ENCODE measurements at places on chromosomes 7 and 10.

DNA sequence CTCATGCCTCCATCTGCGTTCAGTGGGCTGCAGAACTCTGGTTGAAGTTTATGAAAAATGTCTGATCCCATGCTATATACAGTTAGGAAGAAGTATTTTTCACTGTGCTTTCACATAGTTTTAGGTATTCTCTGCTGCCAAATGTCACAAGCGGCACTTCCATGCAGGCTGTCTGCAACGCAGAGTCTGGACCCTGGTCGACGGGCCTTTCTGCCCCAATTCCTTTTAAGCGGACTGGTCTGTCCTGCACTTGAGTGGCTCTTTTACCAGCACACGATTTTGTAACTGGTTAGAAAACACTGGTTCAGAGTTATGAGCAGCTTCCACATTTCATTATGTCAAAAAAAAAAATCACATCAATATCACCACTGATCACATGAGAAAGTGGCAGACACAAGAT lies 143.0 kb downstream of the DIP2C start:
- no peak for DNase-seq

- no peak for DNase-seq
These were observed 78.0 kb upstream of the EGR2 start for GRCh38 chr10:62894156-62894555.

- DNase-seq = no peak
These were observed 206.7 kb upstream of the PTPRZ1 start for GRCh38 chr7:121666306-121666705.

- DNase-seq = no peak
These were observed 239.9 kb downstream of the CELF2 start for GRCh38 chr10:11257440-11258090.

- DNase-seq = no peak
These were observed 38.0 kb downstream of the ADD3 start for GRCh38 chr10:110045772-110046171.

GRCh38 chr7:3497796-3498195 lies 196.7 kb downstream of the SDK1 start:
- DNase-seq = no peak

DNA sequence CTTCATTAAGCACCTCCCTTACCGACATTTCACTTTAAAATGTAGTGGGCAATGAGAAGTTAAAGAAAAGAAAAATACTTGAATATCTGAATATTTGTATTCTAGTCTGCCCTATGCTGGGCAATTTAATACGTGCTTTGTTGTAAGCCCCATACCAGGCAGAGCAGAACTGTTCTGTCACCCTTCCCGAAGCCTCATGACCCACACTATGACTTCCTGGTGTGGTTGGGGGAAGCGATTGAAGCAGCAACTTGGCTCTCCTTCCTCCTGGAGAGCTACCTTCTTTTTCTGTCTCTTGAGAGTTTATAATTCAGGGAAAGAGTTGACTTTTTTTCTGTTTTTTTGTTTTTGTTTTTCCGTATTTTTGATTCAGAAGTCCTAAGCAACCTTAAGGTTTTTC lies 243.7 kb downstream of the INHBA start:
- no peak for DNase-seq

DNA sequence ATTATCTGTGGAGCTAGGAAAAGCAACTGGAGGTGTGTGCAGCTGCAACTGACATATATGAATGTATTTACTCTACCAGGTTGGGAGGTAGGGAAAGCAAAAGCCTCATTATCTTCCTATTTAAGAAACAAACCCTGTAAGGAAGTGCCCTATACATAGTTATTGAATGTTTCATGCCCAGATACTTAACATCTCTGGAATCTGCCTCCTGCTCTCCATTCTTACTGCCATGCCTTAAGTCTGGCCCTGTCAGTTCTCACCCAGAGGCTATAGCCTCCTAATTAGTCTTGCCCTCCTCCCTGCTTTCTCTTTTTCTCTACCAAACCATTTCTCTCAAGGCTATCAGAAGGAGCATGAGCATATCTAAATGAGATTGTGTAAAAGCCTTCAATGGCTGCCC lies 542.6 kb upstream of the LRRN3 start:
- DNase-seq = no peak

DNA sequence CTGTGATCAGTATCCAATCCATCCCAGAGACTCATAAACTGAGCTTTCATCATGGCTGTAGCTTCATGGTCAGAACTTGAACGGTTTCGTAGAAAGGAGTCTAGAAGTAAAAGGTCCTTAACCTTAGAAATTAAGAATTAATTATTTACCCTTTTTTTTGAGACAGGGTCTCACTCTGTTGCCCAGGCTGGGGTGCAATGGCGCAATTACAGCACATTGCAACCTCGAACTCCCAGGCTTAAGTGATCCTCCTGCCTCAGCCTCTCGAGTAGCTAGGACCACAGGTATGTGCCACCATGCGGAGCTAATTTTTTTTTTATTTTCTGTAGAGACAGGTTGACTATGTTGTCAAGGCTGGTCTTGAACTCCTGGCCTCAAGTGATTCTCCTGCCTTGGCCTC lies 41.7 kb downstream of the ATAD1 start:
- no peak for DNase-seq

- DNase-seq = no peak
These were observed 31.4 kb downstream of the SVIL start for GRCh38 chr10:29603223-29603896.

DNA sequence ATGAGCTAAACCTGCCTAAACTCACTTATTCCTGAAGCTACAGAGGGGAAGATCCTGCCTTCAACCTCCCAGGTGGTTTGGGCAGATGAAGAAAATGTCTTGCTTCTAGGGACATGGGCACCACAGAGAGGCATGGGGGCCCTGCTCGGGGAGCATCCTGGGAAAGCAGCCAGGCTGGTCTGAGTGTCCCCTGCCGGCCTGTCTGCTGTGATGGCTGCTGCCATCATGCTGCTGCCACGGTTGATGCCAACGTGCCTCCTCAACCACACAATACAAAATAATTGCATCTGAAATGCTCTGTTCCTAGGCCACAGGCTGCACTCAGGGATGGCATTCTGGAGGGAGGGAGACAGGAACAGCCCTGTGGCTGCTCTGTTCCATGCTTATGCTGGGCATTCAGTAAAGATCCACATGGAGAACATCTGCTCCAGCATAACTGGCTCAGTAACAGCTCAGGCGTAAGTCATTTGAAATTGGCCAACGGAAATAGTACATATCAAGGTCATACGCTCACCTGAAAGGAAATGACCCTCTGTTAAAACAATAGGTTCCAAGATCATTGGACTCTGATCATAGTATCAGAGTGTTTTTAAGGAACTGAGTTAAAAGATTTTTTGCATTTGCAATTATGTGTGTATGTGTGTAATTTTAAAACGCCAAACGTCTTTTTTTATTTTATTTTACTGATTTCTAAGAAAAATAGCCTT lies 299.0 kb downstream of the TNS3 start:
- no peak for DNase-seq

GRCh38 chr10:100192350-100192749 lies 6.5 kb upstream of the ERLIN1 start:
- DNase-seq = no peak

- no peak for DNase-seq
These were observed 590 bp upstream of the CRTAC1 start for GRCh38 chr10:98030991-98031431.

DNA sequence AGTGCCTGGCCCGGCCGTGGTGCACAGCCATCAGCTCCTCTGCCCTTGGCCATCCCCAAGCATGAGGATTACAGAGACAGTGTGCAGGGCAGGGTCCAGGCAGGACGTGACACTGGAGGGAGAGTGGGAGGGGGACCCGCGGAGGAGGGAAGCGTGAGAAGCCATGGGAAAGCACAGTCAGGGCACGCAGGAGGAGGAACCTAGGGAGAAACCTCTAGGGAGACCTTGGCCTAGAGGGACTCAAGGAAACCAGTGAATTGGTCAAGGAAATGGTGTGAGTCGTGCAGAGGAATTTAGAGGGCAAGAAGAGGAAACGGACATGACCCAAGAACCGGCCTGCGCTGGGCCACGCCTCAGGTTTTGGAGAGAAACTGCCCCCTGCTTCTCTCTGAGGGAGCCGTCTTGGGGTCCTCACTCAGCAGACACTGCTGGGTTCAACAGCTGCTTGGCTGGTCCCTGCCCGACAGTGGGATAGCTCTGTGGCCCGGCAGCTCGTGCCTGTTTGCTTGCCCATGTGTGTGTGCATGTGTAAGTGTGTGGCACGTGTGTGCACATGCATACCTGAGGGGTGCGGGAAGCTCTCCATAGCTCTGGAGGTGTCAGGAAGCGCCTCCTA lies 3.2 kb downstream of the OPN4 start:
- DNase-seq = no peak

DNA sequence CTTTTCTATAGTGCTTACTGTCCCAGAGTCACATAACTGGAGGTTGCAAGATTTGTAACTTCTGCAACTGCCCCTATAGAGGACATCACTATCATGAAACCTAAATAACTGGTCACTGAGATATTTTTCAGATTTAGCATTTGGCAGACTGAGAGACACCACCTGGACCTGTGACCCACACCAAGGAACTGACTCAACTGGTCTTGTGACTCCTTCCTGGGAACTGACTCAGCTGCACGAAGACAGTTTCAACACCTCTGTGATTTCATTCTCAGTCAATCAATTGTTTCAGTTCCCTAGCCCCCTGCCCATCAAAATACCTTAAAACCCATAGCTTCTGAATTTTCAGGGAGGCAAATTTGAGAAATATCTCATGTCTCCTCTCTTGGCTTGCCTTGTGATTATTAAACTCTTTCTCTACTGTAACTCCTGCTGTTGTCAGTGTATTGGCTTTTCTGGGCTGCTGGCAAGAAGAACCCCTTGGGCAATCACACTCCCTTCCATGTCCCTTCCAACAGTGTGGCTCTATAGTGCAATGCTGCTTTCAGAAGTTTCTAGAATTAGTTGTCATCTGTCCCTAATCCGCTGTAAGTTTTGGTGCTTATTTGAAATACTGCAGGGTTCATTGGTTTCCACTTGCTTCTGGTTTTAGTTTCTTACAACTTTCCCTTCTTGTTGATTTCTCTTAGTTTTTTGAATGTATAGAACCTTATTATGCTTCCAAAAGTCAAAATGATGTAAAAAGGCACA lies 127.8 kb upstream of the ADCY1 start:
- DNase-seq = no peak

GRCh38 chr10:3427347-3427746 lies 254.8 kb upstream of the PITRM1 start:
- DNase-seq = no peak

- DNase-seq = no peak
These were observed 18.6 kb downstream of the KCP start for GRCh38 chr7:128891942-128892269.

DNA sequence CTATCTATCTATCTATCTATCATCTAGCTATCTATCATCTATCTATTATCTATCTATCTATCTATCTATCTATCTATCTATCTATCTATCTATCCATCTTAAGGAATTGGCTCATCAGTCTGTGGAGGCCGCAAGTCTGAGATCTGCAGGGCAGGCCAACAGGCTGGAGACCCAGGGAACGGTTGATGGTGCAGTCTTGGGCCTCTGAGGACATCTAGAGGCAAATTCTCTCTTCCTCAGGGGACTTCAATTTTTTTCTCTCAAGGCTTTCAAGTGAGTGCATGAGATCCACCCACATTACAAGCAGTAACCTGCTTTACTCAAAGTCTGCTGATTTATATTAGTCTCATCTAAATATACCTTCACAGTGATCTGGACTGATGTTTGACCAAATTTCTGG lies 197.0 kb downstream of the GLRX3 start:
- DNase-seq = no peak

DNA sequence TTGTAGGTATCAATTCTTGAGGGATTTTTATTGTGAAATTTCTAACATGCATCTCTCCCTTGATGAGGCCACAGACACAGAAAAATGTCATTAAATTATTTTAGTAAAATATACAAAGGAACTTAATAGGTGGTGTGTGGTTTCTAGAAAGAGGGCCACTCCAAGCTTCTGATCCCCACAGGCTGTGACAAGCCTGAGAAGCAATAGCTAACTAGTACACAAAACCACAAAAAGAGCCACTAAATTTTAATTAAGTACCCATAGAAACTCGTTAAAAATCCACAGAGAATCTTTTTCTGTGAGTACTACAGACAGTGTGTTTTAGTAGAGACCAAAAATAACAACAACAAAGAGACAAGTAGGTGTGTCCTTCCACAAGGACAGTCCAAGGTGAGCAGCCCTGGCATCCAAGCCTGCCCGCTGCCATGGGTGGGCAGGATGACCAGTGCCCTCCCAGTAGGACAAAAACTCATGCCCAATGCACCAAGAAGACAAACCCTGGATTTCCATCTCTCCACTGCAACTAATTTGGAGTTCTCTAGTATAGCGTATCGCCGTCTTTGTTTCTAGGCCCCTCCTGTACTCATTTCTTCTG lies 81.0 kb downstream of the RNF216 start:
- DNase-seq = no peak

GRCh38 chr10:6951732-6952131 lies 371.7 kb upstream of the PRKCQ start:
- no peak for DNase-seq

- DNase-seq = no peak
These were observed 121.5 kb downstream of the TWIST1 start for GRCh38 chr7:18995811-18996426.

Measured in HFF-Myc (cell line).